ENCODE measurements at places on chromosomes 5 and 9.

DNA sequence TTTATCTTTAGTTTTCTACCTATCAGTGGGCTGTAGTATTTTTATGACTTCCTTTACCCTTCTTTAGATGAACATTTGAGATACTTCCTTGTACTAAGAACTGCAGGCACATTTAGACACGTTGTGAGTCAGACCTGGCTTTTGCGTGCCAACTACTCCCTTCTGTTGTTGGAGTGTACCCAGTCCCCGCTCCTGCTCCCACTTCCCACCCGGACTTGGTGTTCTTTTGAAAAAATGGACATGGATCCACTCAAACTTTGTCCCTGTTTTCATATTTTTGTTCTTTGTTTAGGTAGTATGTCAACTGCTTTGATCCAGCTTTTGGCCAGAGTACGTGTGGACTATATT is 60.7 kb downstream of the PARP8 start:
- no peak for DNase-seq

- DNase-seq = no peak
Observed at GRCh38 chr5:171427318-171428167, 8.1 kb downstream of the FGF18 start.

- no peak for DNase-seq
Observed at GRCh38 chr5:36152324-36153297, 700 bp downstream of the SKP2 start.

DNA sequence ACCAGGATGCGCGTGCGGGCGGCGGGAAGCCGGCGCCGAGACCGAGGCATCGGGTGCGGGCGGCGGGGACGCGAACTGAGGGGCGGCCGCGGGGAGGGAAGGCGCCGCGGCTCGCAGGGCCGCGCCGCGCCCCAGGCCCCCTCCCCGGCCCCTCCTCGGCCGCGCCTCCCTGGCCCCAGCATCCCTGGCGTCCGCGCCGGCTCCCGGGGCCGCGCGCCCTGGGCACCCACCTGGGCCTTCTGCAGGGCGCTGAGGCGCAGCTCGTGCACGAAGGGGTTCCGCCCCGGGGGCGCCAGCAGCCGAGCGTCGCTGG is 324 bp downstream of the LPCAT1 start:
- no peak for DNase-seq

GRCh38 chr5:39076757-39077728 is 2.8 kb upstream of the RICTOR start:
- DNase-seq = no peak

DNA sequence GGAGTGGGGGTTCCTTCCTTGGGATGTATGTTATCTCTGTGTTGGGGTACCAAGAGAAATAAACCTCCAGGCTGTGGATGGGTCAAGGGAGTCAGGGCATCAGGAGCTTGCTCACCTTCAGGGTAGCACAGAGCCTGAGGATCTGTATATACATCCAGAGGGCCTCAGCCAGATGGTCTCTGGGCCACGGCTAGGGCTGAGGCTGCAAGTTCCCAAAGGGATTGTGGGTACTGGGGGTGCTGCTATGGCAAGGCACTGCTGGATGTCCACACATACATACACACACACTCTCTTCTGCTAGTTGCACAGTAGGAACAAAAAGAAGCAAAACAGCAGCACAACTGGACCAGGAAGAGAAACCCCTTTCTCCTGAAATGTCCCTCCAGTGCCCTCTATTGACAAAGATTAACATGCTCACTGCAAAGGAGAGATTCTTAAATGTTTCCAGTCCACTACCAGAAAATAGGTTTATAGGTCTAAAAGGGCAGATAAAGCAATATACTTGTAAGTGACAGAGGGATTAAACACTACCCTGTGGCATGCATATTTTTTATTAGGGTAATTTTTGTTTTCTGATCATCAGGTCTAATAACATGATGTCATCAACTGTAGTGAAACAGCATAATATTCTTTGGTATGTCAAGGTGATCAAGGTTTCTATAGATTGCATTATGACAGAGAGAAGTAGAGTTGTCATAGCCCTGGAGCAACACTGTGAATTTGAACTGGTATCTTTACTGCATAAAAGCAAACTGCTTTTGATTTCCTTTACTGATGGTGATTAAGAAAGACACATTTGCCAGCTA is 56.3 kb upstream of the KCNN2 start:
- no peak for DNase-seq

DNA sequence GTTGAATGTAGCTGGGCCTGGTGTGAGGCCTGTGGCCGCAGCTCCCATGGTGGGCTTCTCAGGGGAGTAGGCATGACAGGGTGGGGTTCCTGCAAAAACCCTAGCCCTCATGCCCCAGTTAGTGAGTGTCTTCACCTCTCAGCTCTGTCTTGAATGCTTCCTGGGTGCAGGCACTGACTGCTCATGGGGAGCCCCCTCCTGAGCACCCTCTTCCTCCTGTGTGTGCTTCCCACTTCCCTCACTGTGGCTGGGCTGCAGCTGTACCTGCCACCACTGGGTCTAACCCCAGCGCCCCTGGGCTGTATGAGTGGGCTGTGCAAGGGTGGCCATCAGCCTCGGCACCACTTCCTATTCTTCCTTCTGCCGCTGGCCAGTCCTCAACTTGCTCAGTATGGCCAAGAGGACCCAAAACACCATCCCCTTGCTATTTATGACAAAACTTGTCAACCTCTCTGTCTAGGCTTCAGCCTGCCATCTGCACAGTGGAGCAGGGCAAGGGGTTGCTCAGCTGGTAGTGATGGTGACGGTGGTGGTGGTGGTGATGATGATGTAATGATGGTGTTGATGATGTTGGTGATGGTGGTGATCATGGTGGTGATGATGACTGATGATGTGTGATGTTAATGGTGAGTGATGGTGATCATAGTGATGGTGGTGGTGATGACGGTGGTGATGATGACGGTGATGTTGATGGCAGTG is 67.5 kb downstream of the RXRA start:
- DNase-seq = no peak

DNA sequence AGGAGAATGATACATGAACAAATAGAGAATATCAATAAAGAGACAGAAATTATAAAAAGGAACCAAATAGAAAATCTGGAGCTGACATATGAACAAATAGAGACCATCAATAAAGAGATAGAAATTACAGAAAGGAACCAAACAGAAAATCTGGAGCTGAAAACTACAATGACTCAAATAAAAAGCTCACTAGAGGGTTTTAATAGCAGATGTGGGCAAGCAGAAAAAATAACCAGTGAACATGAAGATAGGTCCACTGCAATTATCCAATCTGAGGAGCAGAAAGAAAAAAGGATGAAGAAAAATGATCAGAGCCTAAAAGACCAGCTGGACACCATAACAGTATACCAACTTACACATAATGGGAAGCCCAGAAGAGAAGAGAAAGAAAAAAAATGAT is 353.7 kb downstream of the ARL15 start:
- DNase-seq = no peak

GRCh38 chr9:37746448-37747270 is 6.9 kb upstream of the TRMT10B start:
- DNase-seq = no peak

GRCh38 chr9:98532574-98532973 is 176.2 kb downstream of the GABBR2 start:
- DNase-seq = no peak

GRCh38 chr9:126956917-126957686 is 42.5 kb downstream of the RALGPS1 start:
- DNase-seq = no peak

All from stimulated activated CD8-positive, alpha-beta memory T cell treated with anti-CD3 and anti-CD28 coated beads, Interleukin-2, amount 100 ng/mL, for 48 hours (primary cell).